IPS DF 6.9 (cell line): ENCODE measurements at places on chromosomes 2 and 18.

GRCh38 chr2:31337860-31338259 is 76.7 kb downstream of the XDH start:
- DNase-seq = no peak

DNA sequence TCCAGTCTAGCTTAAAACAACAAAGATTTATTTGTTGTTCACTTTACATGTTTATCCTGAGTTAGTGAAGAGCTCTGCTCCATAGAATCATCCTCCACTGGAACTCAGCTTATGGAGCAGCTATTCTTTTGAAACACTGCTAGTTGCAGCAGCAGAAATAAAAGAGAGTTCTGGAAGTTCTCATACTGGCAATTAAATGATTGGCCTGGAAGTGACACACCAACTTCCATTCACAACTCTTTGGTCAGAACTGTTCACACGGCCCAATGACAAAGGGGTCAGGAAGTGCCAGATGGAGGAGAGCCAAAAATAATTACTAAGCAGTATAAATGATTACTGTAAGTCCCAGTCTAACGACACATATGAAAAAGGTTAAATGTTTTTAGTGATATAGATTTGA is 39.1 kb downstream of the FBXO11 start:
- DNase-seq = no peak

- DNase-seq = no peak
Observed at GRCh38 chr18:45251236-45251635, 364.0 kb upstream of the SLC14A2 start.

DNA sequence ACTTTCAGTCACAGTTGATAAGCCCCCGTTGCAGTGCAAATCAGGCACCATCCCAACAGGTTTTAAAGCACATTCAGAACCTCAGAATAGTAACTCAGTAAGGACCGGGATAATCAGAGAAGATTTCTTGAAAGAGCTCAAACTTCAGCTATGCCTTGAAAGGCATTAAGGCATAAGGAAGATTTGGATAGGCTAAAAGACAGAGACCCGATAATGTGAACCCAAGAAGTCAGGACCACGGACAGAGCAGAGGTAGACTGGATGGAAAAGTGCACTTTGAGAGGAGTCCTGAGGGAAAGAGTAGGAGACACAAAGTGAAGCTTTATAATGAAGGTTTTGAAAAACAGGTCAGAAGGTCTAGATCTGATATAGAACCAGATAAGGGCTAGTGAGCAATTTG is 36.9 kb upstream of the KLF7 start:
- DNase-seq = peak; percentile 37

DNA sequence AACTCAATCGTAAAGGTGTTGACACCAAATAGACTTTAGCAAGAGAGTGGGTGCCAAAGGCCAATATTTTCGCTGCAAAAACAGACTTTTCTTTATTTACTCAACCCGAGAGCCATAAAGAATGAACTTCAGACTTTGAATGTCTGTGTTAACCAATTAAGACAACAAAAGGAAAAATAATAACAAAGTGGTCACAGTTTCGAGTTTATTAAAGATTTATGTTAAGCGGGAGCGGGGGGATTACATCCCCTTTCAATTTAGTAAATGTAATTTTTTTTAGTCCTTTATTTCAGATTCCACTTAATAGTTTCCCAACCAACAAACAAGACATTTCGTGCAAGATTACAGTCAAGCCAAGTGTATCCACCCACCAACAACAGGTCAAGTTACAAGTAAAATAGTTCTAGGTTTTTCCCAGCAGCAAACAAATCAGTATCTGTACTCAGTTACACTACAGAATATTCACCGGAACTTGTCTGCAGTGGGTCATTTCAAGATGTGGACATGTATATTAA is 9.0 kb downstream of the CDH2 start:
- no peak for DNase-seq

DNA sequence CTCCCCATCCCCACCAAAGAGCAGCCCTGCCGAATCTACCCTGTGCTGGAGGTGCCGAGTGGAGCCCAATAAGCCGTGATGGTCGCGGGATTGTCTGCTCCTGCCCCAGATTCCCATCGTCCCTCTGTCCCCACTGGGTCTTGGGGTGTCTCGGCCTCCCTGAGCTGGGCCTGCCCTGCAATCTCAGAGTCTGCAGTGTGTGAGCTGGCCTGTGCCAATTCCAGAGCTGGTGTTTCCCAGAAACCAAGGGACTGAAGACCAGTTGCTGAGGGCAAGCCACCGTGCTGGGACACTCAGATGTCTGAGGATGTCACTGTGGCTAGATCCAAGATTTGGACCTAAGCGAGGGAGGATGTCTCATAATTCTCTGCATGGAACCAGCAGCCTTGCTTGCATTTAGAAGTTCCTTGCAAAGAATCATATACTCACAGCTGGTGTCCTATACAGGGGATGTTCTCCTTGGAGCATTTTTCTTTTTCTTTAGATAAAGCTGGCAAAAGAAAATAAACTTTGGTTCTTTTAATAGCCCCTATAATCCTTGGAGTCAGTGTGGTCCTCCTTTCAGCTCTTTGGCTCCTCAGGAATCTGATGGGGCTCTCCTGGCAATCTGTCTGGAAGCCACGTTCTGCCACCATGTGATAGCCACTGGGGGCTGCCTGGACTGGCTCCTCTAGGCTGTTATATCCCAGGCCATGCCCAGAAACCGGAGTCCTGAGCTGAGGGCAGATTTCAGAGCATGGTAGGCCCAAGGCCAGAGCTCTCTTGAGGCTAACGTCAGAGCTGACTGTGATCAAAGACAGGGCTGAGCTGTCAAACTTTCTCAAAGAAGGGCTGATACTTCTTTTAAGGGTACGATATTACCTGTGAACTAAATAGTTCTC is 140.1 kb upstream of the HAAO start:
- DNase-seq = no peak

DNA sequence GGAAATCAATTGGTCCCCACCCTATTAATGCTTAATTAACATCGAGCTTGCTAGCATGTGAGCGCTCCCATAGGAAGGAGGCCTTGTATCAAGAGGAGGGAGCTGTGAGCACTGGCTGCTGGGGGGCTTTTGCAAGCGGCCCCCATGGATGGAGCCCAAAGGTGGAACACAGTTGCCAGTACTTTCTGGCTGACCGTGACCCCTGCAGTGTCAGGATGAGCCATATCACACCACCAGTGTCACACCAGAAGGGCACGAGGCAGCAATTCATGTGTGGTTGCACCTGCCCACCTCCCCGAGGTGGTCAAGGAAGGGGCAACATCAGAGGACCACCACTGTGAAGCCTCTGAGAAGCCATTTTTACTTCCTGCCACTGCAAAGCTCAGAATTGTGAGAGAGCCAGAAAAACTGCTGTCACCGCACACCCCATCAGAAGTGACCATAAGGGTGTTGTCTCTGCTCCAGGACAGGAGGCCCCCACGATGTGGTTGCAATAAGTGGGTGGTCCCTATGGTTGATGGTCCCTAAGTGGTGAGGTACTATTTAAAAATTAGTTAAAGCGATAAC is 99.8 kb upstream of the RAB6C start:
- no peak for DNase-seq

- DNase-seq = no peak
Observed at GRCh38 chr2:20530520-20530919, 83.6 kb downstream of the RHOB start.

DNA sequence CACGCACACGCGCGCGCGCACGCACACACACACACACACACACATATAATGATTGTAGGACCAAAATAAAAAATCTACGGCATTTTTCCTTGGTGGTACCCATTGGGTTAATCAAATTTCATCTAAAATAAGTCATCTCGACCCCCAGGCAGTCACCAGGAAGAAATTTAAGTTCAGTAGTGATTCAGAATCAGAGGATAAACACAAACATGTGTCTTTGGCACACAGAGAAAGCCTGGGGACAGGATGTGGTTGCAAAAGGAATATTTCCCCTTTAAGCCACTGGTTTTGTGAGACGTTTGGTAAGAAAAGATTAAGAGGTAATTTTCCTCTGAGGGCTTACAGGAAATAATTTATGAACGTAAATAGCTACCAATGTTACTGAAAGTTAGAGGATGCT is 171.6 kb upstream of the PIEZO2 start:
- no peak for DNase-seq

- no peak for DNase-seq
Observed at GRCh38 chr2:201194097-201194496, 11.2 kb downstream of the CASP10 start.

GRCh38 chr2:15943378-15944280 is 3.3 kb downstream of the MYCN start:
- DNase-seq = no peak

DNA sequence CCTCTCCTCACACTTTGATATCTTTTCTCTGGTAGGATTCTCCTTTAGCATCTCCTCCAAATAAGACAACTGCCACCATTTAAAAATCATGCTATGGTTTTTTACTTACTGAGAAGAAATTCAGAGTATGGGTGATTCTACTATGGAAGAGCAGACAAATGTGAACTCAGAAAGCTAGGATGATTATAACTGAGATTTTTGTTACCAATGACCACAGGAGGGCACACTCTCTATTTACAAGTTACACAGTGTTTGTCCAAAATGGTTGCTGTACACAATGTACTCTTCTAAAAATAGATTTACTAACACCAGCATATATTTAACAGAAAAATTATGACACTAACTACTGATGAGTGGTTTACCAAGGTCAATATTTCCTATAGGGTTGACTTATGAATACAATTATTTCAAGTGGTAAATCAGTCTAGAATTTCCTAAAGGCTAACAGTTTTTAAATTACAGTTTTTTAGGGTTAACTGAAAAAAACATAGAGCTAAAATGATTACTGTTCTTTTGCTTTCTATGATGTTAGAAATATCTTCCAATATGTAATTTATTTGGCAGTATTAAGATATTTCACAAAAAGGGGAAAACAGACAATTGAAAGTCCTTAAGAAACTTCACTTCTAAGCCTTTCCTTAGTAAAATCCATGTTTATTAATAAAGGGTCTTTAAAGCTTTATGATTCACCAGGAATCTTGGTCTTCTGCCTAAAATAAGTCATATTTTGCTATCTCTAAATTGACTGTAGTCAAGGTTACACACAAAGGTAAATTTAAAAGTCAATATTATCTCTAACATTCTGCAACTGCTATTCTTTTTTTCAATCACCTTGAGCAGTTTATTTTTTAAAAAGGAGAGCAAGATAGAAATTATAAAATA is 57.2 kb downstream of the MAP4K3 start:
- DNase-seq = no peak

- no peak for DNase-seq
Observed at GRCh38 chr2:111667542-111668273, 216.3 kb downstream of the ANAPC1 start.

GRCh38 chr2:46299365-46300263 is 2.4 kb downstream of the EPAS1 start:
- DNase-seq = no peak

GRCh38 chr2:44100351-44100750 is 68.3 kb upstream of the PPM1B start:
- no peak for DNase-seq

GRCh38 chr2:183666031-183666430 is 541.8 kb downstream of the NUP35 start:
- DNase-seq = no peak

DNA sequence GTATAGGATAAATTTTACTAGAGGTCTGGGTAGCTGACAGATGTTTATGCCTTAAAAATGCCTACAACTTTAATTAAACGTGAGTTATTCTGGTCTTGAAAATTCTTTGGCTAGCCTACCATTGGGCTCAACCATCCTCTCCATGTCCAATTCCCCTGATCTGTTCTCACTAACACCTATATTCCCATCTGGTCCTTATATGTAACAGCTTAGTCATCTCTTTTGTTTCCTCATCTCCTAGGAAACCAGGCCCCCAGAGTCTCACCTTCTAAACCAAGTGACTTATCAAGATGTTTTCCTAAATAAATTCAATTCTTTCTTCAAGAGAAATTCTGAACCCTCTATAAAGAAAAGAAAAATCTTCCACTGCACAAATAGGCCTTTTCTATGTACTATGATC is 148.5 kb downstream of the TTC32 start:
- DNase-seq = no peak

DNA sequence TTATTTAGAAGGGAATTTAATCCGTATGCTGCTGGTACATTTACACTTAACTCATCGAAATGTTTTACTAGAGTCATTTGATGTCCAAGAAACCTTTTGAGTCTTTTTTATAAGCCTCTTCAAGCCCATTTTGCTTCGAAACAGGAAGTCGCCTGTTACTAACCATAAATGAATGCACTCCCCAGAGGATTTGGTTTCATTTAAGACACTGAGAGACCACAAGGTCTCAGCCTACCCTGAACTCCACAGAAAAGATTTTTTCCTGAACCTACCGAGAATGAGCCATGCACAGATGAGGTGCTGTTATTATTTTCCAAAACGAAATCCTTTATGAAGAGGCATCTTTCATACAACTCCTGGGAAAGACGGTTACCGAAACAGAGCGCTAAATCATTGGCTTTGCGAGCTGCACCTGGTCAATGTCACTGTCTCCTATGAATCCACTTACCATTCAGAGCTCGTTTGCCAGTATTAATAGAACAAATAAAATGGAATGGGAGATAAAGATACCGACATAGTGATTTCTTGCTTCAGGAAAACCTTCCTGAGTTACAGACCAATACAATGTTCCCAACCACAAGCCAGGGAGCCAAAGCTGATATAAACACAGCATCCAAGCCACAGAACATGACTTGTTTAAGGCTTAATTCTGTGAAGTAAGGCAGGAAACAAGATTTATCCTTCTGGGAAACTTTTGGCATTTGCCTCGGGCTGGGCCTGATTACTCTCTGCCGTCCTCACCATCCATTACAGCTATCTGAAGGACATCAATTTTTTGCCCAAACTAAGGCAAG is 382.1 kb downstream of the OSR1 start:
- no peak for DNase-seq

GRCh38 chr2:148918554-148918953 is 43.5 kb downstream of the KIF5C start:
- DNase-seq = no peak

DNA sequence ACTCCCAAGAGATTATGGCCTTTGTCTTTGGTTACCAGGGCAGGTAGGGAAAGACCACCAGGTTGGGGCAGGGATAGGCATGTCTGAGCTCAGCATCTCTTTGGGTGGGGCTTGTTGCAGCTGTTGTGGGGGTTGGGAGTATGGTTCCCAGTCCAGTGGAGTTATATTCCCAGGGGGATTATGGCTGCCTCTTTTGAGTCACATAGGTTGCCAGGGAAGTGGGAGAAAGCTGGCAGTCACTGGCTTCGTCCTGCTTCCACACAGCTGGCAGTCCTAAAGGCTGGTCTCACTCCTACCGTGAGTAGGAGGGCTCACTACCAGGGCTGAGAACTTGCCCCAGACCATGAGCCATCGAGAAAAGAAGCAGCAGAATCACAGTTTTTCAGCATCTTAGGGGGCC is 79.1 kb downstream of the LYPD6 start:
- DNase-seq = no peak

- DNase-seq = no peak
Observed at GRCh38 chr2:12167525-12168317, 421.3 kb downstream of the LPIN1 start.
